GM23248 (cell line): ENCODE measurements at places on chromosomes 12 and 14.

GRCh38 chr12:1595026-1595561 lies 713 bp upstream of the FBXL14 start:
- H3K27me3 ChIP-seq: no peaks in the 10 kb centered on the region
- peaks cover 42% of the 10 kb centered on the region for H3K4me1 ChIP-seq
- peak overlapping the region; percentile 90 for H3K27ac ChIP-seq
- no peaks in the 10 kb centered on the region for H3K36me3 ChIP-seq
- H3K4me3 ChIP-seq: peak overlapping the region; percentile 69

- H3K4me1 ChIP-seq: peaks cover 10% of the 10 kb centered on the region; the same call in 1 of the 2 replicates
- no peak overlapping the region for H3K27ac ChIP-seq
- H3K4me3 ChIP-seq: no peak overlapping the region
- H3K36me3 ChIP-seq: no peaks in the 10 kb centered on the region
Measured at GRCh38 chr12:105761075-105761474, 377.7 kb downstream of the NUAK1 start.

DNA sequence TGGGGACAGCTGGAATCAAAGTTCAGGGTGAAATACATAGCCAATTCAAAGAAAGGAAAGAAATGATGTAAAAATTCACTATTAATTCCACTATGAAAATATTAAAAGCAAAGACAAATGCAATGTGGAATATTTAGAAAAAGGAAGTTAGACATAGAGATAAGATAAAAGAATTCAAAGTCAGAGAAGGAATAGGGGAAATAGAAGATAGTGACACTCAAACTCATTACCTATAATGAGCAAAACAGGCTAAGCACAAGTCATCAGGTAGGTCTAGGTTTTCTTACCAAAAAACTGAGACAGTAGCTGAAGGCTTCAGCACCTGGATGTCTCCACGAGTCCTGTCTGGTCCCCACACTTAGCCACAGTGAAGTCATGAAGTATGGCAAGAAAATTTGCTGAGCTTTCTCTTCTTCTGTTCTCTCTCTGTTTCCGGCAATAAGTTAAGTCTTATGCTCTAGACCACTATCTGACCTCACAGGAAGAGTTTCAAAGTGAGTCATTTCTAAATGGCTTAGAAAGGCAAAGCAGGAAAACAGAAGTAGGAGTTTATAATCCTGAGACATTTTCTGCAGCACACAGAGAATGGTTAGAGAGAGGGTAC lies at the start of gene C3AR1:
TSS of gene C3AR1 (minus strand) at position 369 of the 604 bp plus-strand sequence. CDS start 6,174 bp downstream, outside the sequence.
- H3K27me3 ChIP-seq: no peaks in the 10 kb centered on the region
- H3K4me3 ChIP-seq: no peak within 1 kb of the TSS
- 0 out of 2 replicates have a peak within 1 kb of the TSS, but pooled peaks have one; percentile 14 for H3K27ac ChIP-seq

GRCh38 chr14:61584331-61584741 lies 111.0 kb upstream of the HIF1A start:
- peak overlapping the region; percentile 22; the same call in 1 of the 2 replicates for H3K4me3 ChIP-seq
- H3K4me1 ChIP-seq: peaks cover 68% of the 10 kb centered on the region
- no peaks in the 10 kb centered on the region for H3K36me3 ChIP-seq
- peak; percentile 94 for DNase-seq
- H3K27ac ChIP-seq: peak overlapping the region; percentile 97

DNA sequence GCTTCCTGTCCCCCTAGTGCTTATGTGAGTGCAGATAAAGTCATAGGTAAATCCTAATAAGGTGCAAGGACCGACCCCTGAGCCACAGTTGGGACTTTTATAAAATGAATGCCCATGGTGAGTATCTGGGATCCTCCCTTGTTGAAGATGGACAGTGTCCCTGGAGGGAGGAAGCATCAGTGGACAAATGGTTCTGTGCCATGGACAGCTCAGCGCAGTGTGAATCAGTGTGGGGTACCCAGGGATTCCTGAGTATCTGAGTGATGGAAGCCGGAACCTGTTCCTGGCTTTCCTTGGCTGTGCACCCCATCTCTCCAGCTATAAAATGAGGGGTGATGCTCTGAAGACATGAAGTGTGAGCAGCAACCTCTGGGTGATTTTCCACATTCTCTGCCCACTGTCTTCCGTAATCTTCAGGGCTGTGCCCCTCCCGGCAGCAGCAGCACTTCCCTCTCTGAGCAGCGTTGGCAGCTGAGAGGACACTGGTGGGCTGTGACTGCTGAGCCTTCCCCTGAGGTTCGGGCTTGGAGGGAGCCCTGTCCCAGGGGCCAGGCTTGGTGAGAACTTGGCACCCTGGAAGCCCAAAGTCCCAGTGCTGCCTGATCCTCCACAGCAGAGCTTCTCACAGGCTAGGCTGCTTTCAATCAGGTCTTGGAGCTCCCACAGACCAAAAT lies 25.0 kb downstream of the VCPKMT start:
- H3K4me3 ChIP-seq: no peak overlapping the region
- no peaks in the 10 kb centered on the region for H3K27me3 ChIP-seq
- no peaks in the 10 kb centered on the region for H3K36me3 ChIP-seq
- no peak overlapping the region for H3K27ac ChIP-seq
- peaks cover 3% of the 10 kb centered on the region for H3K4me1 ChIP-seq

DNA sequence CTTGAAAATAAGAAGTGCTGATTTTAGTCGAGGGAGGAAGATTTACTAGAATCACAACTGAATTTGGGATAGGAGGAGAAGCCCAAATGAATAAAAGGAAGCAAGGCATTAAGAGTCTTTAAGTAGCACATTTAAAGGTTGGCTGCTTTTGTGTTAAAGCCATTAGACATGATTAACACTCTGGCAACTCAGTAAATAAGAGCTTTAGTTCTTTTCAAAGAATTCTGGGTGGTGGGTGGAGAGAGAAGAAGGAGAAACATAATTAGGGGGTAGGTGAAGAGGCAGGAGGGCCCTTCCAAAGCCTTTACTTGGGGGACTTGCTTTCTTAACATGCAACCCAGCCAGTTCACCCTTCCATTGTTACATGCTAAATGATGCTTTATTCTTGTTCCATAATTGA lies 284.6 kb upstream of the SEL1L start:
- no peaks in the 10 kb centered on the region for H3K36me3 ChIP-seq
- no peak overlapping the region for H3K27ac ChIP-seq
- no peak for DNase-seq
- H3K27me3 ChIP-seq: no peaks in the 10 kb centered on the region

GRCh38 chr14:37172024-37172869 lies at the start of gene SLC25A21:
SLC25A21 (minus strand) TSS chr14:37172606.
- peak within 1 kb of the TSS; percentile 85 for H3K4me3 ChIP-seq
- peaks cover 8% of the 10 kb centered on the region; the same call in 1 of the 2 replicates for H3K4me1 ChIP-seq
- peak; percentile 84 for DNase-seq
- H3K27ac ChIP-seq: peak within 1 kb of the TSS; percentile 77
- no peaks in the 10 kb centered on the region for H3K36me3 ChIP-seq
- H3K27me3 ChIP-seq: no peaks in the 10 kb centered on the region

- no peaks in the 10 kb centered on the region for H3K27me3 ChIP-seq
- DNase-seq: no peak
- H3K27ac ChIP-seq: peak overlapping the region; percentile 69
- peaks cover 33% of the 10 kb centered on the region for H3K4me1 ChIP-seq
Measured at GRCh38 chr14:70935135-70935534, 27.9 kb downstream of the PCNX1 start.

DNA sequence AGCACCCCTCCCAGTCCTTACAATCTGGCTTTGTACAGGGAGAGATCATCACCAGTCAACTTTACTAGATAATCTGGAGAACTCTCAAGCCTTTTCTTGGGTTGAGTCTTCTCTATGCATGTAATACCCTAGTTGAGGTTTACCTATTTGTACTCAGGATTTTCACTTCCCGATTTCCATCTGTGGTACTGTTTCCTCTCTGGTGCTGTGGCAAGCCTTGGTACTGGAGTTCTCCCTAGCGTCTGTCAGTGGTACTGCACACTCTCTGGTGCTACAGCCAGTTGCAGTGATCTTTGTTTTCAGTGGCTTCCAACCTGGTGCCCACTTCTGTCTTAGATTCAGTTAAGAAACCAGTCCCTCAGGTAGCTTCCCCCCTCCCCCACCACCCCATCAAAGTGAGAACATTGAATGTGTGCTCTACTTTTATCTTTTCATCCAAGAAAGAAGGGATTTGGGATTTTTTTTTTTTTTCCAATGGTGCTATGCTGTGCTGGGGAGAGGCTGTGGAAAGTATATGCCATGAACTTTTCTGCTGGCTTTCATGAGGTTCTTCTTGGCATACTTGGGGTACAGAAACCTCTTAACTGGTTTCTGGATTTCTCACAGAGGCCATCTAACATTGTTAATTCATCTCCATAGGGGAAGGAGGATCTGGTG lies 69.4 kb upstream of the EVL start:
- no peak overlapping the region for H3K27ac ChIP-seq
- H3K4me3 ChIP-seq: no peak overlapping the region
- no peaks in the 10 kb centered on the region for H3K27me3 ChIP-seq
- peaks cover 27% of the 10 kb centered on the region for H3K4me1 ChIP-seq
- DNase-seq: peak; percentile 69
- no peaks in the 10 kb centered on the region for H3K36me3 ChIP-seq

DNA sequence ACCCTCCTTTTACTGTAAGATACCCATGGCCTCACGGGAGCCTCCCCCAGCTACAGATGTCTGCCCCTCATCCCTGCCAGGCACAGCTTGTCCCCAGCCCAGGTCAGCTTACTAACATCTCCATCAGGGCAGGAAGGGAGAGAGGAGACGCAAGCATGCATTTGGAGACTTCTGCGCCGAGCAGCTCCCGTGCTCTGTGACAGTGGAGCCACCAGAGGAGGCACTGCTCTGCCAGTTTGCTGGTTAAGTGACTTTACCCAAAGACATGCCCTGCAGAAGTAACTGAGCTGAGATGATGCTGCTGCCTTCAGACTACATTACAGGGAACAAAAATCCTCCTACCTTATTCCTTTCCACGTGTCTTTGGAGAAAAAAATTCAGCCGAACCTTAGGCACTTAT lies 133.4 kb downstream of the ESRRB start:
- H3K27ac ChIP-seq: no peak overlapping the region
- no peaks in the 10 kb centered on the region for H3K36me3 ChIP-seq
- no peaks in the 10 kb centered on the region; the same call in 1 of the 2 replicates for H3K27me3 ChIP-seq
- no peaks in the 10 kb centered on the region for H3K4me1 ChIP-seq
- H3K4me3 ChIP-seq: no peak overlapping the region
- DNase-seq: no peak

DNA sequence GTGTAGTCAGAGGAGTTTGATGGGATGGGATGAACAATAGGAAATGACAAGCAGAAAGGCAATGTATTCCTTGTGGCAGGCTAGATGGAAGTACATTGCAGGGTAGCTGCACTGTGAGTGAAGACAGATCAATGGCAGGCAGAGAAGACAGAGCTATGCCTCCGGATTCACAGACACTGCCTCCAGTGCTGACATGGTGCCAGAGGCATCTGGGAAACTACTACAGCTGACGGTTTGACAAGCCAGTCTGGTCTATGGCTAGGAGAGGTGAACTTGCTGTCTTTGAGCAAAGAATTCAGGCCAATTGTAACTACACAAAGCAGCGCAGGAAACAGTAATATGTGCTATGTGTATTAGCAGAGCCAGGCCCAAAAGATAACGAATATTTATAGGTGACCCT lies 193.5 kb downstream of the DIO2 start:
- H3K36me3 ChIP-seq: no peaks in the 10 kb centered on the region
- H3K4me3 ChIP-seq: no peak overlapping the region
- DNase-seq: no peak
- no peaks in the 10 kb centered on the region for H3K27me3 ChIP-seq

- peak; percentile 42 for DNase-seq
- H3K4me1 ChIP-seq: no peaks in the 10 kb centered on the region
- no peak overlapping the region for H3K27ac ChIP-seq
- no peak overlapping the region for H3K4me3 ChIP-seq
Measured at GRCh38 chr12:14810953-14811483, 3.0 kb downstream of the SMCO3 start.

GRCh38 chr14:42192738-42193653 lies 586.3 kb downstream of the LRFN5 start:
- no peaks in the 10 kb centered on the region for H3K27me3 ChIP-seq
- peak overlapping the region; percentile 61 for H3K4me3 ChIP-seq
- peak; percentile 99 for DNase-seq
- no peaks in the 10 kb centered on the region for H3K36me3 ChIP-seq
- H3K27ac ChIP-seq: peak overlapping the region; percentile 91
- H3K4me1 ChIP-seq: peaks cover 19% of the 10 kb centered on the region

DNA sequence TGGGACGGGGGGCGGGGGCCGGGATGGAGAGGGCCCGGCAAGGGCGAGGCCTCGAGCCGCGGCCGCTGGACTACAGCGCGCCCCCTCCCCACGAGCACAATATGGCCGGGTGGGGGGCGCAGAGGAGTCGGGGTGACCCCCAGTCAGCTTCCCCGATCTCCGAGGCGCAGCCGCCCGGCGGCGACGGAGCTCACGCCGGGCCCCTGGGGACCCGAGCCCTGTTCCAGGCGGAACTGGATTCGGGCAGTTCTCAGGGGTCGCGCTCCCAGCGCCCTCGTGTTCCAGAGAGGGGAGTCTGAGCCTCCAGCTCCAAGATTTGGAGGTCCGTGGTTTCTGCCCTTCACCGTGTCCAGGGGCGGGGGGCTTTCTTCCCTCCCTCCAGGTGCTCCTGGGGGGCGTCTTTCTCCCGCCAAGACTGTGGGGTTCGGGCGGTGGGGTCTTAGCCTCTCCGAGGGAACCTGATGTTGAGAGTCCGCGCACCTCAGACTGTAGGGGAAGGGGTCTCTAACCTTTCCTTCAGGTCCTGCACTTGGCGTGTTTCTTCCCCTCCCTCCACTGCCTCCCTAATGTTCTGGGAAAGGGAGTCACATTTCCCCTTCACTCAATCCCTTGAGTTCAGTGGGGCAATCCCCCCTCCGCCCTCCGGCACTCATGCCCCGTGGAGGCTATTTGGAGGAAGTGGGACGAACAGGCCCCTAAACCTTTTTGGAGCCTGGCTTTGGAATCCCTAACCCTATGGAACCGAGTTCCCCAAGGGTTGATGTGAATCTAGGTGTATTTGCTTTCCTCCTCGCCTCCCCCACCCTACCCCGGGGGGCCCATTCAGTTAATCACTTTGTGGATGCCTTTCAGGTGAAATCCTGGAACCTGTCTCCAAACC lies 584 bp downstream of the ACVR1B start:
- H3K27me3 ChIP-seq: no peaks in the 10 kb centered on the region
- peaks cover 52% of the 10 kb centered on the region for H3K4me1 ChIP-seq
- DNase-seq: peak; percentile 49
- peak overlapping the region; percentile 96 for H3K4me3 ChIP-seq
- H3K27ac ChIP-seq: peak overlapping the region; percentile 49
- no peaks in the 10 kb centered on the region for H3K36me3 ChIP-seq

DNA sequence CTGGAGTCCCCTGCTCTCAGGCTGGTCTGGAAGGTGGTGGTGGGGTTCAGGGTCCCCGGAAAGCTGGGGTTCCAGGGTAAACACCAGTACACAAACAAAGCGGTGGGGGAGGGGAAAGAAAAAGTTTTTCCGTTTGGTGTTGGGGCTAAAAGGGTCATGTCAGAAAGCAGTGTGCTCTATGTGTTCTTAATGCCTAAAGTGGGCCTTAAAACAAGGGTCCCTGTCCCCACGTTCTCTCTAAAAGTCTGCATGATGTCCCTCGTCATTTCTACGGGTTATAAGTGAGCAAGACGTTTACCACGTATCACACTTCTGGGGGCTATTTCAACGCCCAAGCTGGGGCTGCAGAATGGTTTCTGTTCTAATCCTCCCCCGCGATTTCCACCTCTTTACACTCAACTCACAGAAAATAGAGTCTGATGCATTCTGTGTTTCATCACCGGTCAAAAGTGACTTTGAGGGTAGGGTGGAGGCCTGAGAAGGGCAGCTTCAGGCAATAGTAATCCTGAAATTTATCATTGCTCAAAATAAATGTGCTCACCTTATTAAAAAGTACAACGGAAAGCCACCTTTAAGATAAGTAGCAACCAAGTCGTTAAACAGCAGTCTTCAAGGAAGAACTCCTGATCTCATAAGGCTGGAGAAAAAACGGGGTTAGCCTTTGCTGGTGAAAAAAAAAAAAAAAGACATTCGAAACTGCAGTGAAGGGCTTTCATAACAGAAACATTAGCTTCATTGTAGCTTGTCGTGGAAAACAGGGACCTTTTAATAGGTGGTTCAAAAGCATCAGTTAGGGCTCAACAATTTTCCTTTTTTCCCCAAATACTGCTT lies 63.9 kb upstream of the PTGR2 start:
- peak overlapping the region; percentile 82 for H3K4me3 ChIP-seq
- H3K27me3 ChIP-seq: no peaks in the 10 kb centered on the region
- H3K27ac ChIP-seq: peak overlapping the region; percentile 99
- DNase-seq: peak; percentile 87
